ENCODE measurements at places on chromosomes 7 and 10. TPM values are rescaled to one million over a fixed set of nuclear protein-coding genes. Genes with fewer than 3 reads are reported as not detected.

The C10orf105 gene
- total RNA-seq: 0.41 TPM

The FGL2 gene
- 1.1 TPM for total RNA-seq

The AGR2 gene
- not detected for total RNA-seq

The PHYHIPL gene
- not detected for total RNA-seq

The TIMM23 gene
- total RNA-seq: 117 TPM

The FBXL13 gene
- 0.78 TPM for total RNA-seq

The TRUB1 gene
- 17.1 TPM for total RNA-seq

The NEBL gene
- total RNA-seq: 1.2 TPM

The AEBP1 gene
- total RNA-seq: 32.6 TPM

The THSD7A gene
- total RNA-seq: not detected

DNA sequence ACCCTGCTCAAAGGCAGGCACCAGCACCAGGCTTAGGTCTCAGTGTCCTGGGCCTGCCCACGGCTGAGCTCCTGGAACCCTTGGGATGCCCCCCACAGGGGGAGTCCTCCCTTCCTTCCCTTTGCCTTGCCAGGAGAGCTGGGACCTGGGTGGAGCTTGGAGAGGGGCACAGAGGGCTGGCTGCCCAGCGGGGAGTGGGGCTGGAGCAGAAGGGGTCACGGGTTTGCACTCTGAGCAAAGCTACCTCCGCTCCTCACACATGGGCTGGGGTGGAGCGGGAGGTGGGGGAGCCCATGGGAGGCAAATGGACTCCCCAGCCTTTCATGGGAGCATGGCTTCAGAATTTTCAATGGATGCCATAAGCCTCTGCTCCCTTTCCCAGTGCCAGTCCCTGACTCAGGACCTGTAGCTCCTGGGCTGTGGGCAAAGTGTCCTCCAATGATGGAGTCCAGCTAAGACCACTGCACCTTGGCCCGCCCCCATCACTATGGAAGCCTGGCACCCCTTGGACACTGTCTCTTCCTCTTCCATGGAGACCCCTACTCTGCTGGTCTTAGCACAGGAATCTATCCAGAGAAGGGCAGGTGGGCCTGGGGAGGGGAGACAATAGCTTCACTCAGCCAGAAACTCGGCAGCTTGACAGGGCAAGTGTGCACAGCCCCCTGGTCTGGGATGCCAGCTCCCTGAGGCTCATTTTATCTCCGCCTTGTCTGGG, 39.9 kb downstream of the LDB3 start:
- H3K4me1 ChIP-seq: peaks cover 9% of the 10 kb centered on the region
- peaks cover 2% of the 10 kb centered on the region for H3K36me3 ChIP-seq
- no peak overlapping the region for H3K27ac ChIP-seq

DNA sequence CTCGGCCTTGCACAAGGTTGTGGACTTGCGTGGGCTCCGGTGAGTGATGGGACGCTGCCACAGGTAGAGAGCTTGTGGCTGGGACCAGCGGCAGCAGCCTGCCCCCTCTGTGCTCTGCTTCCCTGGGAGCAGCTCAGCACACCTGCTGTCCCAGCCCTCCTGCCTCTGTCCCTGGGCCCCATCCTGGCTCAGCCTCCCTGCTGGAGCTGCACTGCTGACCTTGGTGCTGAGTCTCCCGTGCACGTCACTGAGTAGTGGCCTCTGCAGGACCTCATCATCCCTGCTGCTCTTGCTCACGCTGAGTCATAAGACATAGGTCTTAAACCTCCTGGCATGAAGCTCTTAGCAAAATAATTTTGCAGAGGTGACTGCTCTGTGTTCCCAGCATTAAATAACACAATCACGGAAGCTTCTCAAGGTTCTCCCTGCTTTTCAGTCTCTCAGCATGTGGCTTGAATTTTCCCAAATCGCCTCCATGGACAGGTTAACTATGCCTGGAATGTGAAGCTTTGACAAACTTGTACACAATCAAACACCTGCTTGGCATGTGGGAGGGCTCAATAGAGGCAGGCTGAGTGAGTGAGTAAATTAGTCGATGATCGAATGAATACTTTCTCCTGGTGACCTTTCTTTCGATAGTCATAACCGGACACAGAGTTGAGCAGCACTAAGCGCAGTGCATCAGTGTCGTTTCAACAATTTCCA, 63.8 kb upstream of the NPS start:
- no peak for DNase-seq
- H3K27ac ChIP-seq: no peak overlapping the region
- H3K27me3 ChIP-seq: peaks cover 4% of the 10 kb centered on the region
- H3K4me3 ChIP-seq: no peak overlapping the region
- no peaks in the 10 kb centered on the region for H3K4me1 ChIP-seq
- H3K36me3 ChIP-seq: no peaks in the 10 kb centered on the region

DNA sequence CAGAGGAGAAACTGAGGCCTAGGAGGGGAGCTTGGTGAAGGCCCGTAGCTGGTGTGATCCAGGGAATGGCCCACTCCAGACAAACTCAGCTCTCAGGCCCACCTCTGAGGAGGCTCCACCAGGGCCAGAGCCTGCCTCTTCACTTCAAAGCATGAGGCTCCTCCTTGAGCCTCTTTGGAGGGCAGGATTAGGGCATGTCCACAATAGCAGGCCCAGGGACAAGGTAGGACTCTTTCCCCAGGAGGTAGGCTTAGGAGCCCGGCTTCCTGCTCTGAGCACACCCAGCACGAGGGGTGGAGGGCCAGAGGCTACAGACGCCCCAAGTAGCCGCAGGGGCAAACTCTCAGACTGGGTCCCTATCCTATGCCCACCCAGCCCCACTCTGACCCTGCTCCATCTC, 164.6 kb upstream of the ZMIZ1 start:
- H3K27me3 ChIP-seq: no peaks in the 10 kb centered on the region
- no peaks in the 10 kb centered on the region for H3K4me1 ChIP-seq
- H3K4me3 ChIP-seq: no peak overlapping the region
- DNase-seq: no peak
- no peak overlapping the region for H3K27ac ChIP-seq

- no peak for DNase-seq
- H3K4me1 ChIP-seq: peaks cover 4% of the 10 kb centered on the region
- H3K27me3 ChIP-seq: peaks cover 12% of the 10 kb centered on the region
- H3K36me3 ChIP-seq: no peaks in the 10 kb centered on the region
- H3K27ac ChIP-seq: no peak overlapping the region
- H3K4me3 ChIP-seq: no peak overlapping the region
These were observed 18.8 kb downstream of the CELF2 start for GRCh38 chr10:11036424-11037011.

- no peak overlapping the region for H3K4me3 ChIP-seq
- peaks cover 3% of the 10 kb centered on the region for H3K27me3 ChIP-seq
- H3K4me1 ChIP-seq: peaks cover 5% of the 10 kb centered on the region
- H3K36me3 ChIP-seq: no peaks in the 10 kb centered on the region
- no peak overlapping the region for H3K27ac ChIP-seq
These were observed 215.7 kb downstream of the TNS3 start for GRCh38 chr7:47366211-47366610.

GRCh38 chr10:97234400-97234799, 48.6 kb upstream of the SLIT1 start:
- peaks cover 5% of the 10 kb centered on the region for H3K4me1 ChIP-seq
- no peaks in the 10 kb centered on the region for H3K27me3 ChIP-seq
- H3K27ac ChIP-seq: no peak overlapping the region
- no peak for DNase-seq
- peaks cover 8% of the 10 kb centered on the region for H3K36me3 ChIP-seq

DNA sequence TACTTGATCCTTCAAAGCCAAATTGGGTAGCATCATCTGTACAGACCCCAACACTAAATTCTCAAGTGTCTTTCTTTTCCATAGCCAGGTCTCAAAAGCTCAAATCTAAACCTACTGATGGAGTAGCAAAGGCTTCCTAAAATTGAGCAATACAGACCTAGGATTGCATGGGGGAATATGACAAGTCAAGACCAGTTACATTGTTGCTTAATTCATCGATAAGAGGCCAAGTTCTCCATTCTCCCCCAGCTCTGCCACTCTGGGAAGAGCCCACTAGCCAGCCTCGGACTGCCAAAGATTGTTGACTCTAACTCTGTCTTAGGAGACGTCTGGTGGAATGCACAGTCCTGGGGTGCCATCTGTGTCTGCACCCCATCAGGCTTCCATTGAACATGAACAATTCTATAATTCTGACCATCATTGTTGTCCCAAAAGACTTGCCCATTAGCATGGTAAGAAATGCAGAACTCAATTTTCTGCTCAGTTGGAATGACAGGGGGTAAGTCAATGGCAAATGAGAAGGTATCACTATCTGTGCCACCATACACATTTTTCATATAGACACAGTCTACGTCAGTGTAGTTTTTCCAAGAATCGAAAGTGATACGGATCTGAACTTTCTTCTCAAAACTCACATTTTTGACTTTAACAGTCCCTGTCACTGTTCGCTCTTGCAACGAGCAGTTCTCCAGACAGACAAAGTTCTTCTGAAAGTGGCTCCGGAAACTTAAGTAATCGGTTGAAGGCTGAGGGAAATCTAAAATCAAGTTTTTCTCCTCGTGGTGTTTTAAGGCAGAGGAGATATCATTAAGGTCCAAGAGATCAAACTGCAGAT, 2.9 kb downstream of the PPP1R3C start:
- DNase-seq: no peak
- no peak overlapping the region for H3K4me3 ChIP-seq
- H3K4me1 ChIP-seq: peaks cover 5% of the 10 kb centered on the region

DNA sequence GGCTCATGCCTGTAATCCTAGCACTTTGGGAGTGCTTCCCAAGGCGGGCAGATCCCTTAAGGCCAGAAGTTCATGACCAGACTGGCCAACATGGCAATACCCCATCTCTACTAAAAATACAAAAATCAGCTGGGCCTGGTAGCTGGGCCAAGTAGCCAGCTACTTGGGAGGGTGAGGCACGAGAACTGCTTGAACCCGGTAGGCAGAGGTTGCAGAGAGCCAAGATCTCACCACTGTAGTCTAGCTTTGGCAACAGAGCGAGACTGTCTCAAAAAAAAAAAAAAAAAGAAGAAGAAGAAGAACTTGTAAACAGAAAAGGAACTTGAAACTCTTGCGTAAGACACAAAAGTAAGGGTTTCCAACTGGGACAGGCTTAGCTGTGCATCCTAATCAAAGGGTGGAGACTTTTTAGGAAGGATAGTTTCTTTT, 5.6 kb upstream of the IFIT2 start:
- no peak for DNase-seq
- H3K27ac ChIP-seq: peak overlapping the region; percentile 80
- H3K36me3 ChIP-seq: peaks cover 10% of the 10 kb centered on the region

- H3K4me3 ChIP-seq: no peak overlapping the region
- no peak overlapping the region for H3K27ac ChIP-seq
- no peaks in the 10 kb centered on the region for H3K27me3 ChIP-seq
- no peaks in the 10 kb centered on the region for H3K36me3 ChIP-seq
- DNase-seq: no peak
These were observed 89.2 kb downstream of the MACC1 start for GRCh38 chr7:20128001-20128400.

- DNase-seq: no peak
- H3K4me3 ChIP-seq: no peak overlapping the region
- H3K27ac ChIP-seq: no peak overlapping the region
- no peaks in the 10 kb centered on the region for H3K27me3 ChIP-seq
These were observed 73.0 kb downstream of the PLXDC2 start for GRCh38 chr10:19889256-19889655.

DNA sequence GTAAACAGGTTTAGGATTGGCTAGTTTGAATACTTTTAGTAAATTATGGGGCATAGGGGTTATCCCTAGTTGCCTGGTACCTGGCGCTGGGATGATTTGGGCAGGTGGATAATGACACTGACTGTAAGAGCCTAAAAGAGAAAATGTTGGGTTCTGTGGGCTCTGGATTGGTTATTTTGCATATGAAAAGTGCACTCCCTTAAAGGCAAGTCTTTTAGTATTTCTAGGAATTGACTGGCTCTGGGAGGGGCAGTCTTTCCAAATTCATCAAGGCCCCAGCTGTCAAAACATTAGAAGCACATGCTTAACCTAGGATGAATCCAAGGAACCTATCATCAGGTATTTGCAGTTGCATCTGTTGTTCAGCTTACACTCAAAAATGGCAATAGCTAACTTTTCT, 454.6 kb upstream of the SORCS1 start:
- no peak overlapping the region for H3K27ac ChIP-seq
- H3K27me3 ChIP-seq: no peaks in the 10 kb centered on the region
- DNase-seq: no peak
- H3K4me3 ChIP-seq: no peak overlapping the region

GRCh38 chr7:127922656-127923055, 108.6 kb downstream of the LRRC4 start:
- no peak for DNase-seq
- H3K36me3 ChIP-seq: peaks cover 17% of the 10 kb centered on the region
- H3K27ac ChIP-seq: no peak overlapping the region
- H3K4me3 ChIP-seq: no peak overlapping the region
- no peaks in the 10 kb centered on the region for H3K27me3 ChIP-seq

- no peaks in the 10 kb centered on the region for H3K4me1 ChIP-seq
- DNase-seq: no peak
These were observed 334.0 kb downstream of the ZNF33B start for GRCh38 chr10:42304341-42304740.

DNA sequence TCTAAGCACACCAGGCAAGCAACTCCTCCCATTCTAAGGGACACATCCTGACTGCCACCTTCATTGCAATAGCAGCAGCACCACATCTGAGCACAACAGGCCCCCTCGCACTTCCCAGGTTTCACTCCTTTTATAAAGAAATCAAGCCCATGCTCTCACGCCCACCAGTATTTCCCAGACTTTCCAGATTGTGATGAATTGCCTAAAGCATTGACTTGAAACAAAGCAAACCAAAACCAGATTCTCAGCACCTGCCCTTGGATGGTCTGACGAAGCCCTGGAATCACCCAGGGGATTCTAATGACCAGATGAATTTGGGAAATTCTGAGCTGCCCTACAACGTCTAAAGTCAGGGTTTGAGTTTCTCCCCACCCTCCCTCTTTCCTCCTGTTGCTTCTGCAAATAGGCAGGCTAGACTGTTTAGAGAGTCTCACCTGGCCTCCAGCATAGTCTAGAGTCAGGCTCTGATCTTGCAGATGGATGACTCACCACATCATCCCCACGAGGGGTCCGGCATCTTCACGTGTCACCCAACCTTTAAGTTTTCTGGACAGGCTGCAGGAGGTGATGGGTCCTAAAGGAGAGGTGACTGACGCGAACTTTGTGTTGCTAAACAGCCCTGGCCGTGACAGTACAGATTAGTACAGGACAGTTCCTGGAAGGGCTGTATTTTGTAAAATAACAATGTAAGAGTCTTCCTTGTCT, 198.0 kb downstream of the SKIDA1 start:
- H3K4me3 ChIP-seq: no peak overlapping the region
- no peaks in the 10 kb centered on the region for H3K4me1 ChIP-seq

- DNase-seq: no peak
- peaks cover 4% of the 10 kb centered on the region for H3K4me1 ChIP-seq
- peaks cover 2% of the 10 kb centered on the region for H3K36me3 ChIP-seq
- H3K4me3 ChIP-seq: no peak overlapping the region
- H3K27ac ChIP-seq: no peak overlapping the region
- peaks cover 8% of the 10 kb centered on the region for H3K27me3 ChIP-seq
These were observed 97.0 kb downstream of the BAMBI start for GRCh38 chr10:28774051-28774995.

- H3K27me3 ChIP-seq: no peaks in the 10 kb centered on the region
- H3K27ac ChIP-seq: no peak overlapping the region
- H3K4me3 ChIP-seq: no peak overlapping the region
- no peak for DNase-seq
- no peaks in the 10 kb centered on the region for H3K36me3 ChIP-seq
These were observed 259.3 kb downstream of the HTR7 start for GRCh38 chr10:90598513-90598912.

GRCh38 chr10:124722798-124723783, 21.1 kb downstream of the FAM53B start:
- peaks cover 77% of the 10 kb centered on the region for H3K4me1 ChIP-seq
- peak overlapping the region; percentile 59 for H3K4me3 ChIP-seq
- H3K36me3 ChIP-seq: peaks cover 11% of the 10 kb centered on the region
- H3K27me3 ChIP-seq: no peaks in the 10 kb centered on the region
- peak overlapping the region; percentile 92 for H3K27ac ChIP-seq

- DNase-seq: no peak
- no peak overlapping the region for H3K27ac ChIP-seq
- no peaks in the 10 kb centered on the region for H3K4me1 ChIP-seq
These were observed 126.5 kb upstream of the HABP2 start for GRCh38 chr10:113426181-113426877.

All from activated naive CD8-positive, alpha-beta T cell treated with anti-CD3 and anti-CD28 coated beads for 36 hours (primary cell).